ENCODE measurements at places on chromosomes 6 and 20. TPM values are rescaled to one million over a fixed set of nuclear protein-coding genes. Genes with fewer than 3 reads are reported as not detected.

The PPIL6 gene
- 1.7 TPM for total RNA-seq

The ADGB gene
- not detected for total RNA-seq

The C6orf141 gene
- 2.5 TPM for total RNA-seq

The KIF25 gene
- 0.28 TPM for total RNA-seq

GRCh38 chr20:38460040-38460623 lies 12.5 kb upstream of the RALGAPB start:
- no peak for DNase-seq

DNA sequence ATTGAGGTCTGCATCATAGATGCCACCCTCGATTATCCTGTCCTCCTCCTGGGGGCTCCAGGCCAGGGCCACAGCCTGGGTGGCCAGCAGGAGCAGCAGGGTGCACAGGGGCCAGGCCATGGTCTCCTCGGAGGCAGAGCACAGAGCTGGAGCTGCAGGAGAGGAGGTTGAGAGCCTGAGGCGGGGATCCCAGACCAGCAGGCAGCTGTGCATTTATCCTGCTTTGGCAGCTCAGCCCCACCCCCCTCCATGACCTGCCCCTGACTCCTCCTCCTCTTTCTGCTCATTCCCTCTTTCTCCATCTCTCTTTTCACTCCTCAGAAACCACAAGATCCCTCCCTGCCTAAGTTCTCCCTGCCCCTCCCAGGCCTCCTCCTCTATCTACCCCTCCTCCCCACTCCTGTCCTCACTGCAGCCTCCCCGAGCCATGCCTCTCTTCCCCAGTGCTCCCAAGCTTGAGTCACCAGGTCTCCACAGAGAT lies at the start of gene CST2:
Gene CST2 (minus strand): TSS at position 189 of the 481 bp plus-strand sequence. CDS start 69 bp downstream, at position 120.
- no peak for DNase-seq

- no peak for DNase-seq
Observed at GRCh38 chr6:157753291-157753690, 69.8 kb upstream of the SNX9 start.

- no peak for DNase-seq
Observed at GRCh38 chr6:153123801-153124200, 7.3 kb downstream of the RGS17 start.

- DNase-seq, result no peak
Observed at GRCh38 chr6:4801491-4802110, 25.4 kb downstream of the CDYL start.

Data from pancreas (tissue), 10 donors.